ENCODE measurements at places on chromosomes 6 and 20. TPM values are rescaled to one million over a fixed set of nuclear protein-coding genes. Genes with fewer than 3 reads are reported as not detected.

GRCh38 chr6:113147544-113147943 is 709.6 kb upstream of the MARCKS start:
- DNase-seq: no peak

DNA sequence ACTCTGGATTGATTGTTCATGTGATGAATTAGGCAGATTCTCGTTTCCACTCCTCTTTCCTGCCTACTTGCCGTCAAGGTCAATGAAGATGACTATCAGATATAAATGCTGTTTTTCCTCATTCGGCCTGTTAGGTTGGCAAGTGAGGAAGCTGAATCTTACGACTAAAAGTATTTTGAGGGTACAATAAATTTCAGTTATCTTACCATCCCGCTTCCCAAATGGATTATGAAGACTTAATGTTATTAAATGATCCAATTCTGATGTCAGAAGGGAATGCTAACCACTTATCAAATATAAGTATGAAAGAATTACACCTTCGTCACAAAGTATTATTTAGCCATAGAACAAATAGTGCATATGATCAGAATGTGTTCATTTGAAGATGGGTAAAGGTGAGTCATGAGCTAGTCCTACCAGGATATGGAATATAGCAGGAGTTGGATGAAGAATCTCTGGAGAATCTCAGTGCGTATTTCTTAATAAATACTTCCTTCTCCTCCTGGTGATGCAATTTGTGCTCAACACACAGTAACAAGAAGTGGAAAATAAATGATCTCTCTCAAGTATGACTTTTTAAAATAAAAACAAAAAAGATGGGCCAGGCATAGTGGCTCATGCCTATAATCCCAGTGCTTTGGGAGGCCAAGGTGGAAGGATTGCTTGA is 4.6 kb downstream of the GPLD1 start:
- no peak for DNase-seq

DNA sequence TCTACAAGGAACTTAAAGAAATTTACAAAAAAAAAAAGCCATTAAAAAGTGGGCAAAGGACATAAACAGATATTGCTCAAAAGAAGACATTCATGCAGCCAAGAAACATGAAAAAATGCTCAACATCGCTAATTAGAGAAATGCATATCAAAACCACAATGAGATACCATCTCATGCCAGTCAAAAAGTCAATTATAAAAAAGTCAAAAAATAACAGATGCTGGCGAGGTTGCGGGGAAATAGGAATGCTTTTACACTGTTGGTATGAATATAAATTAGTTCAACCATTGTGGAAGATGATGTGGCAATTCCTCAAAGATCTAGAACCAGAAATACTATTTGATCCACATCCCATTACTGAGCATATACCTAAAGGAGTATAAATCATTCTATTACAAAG is 411.9 kb upstream of the MARCKS start:
- no peak for DNase-seq

GRCh38 chr6:149055195-149055899 is 262.2 kb upstream of the TAB2 start:
- no peak for DNase-seq

GRCh38 chr20:53658973-53659372 is 65.3 kb upstream of the ZNF217 start:
- no peak for DNase-seq

TMEM244 gene
- total RNA-seq: not detected

GRCh38 chr6:13678255-13678983 is 33.2 kb downstream of the RANBP9 start:
- no peak for DNase-seq

DNA sequence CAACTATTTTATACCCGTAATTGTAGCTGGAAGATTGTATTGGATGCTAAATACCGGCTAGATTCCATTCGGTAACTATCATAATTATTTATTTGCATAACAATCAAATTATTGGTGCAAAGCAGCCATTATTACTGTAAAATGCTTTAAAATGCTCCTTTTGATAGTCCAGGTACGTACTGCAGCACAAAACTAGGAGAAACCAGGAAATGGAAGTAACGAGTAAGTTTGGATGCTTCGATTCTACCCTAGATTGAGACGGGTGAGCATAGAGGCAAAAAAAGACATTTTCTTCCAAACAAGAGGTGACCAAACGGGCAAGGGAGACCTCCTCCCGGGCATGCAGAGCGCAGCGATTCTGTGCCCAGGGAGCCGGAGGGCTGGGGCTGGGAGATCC is 469 bp upstream of the XRN2 start:
- DNase-seq: no peak

DNA sequence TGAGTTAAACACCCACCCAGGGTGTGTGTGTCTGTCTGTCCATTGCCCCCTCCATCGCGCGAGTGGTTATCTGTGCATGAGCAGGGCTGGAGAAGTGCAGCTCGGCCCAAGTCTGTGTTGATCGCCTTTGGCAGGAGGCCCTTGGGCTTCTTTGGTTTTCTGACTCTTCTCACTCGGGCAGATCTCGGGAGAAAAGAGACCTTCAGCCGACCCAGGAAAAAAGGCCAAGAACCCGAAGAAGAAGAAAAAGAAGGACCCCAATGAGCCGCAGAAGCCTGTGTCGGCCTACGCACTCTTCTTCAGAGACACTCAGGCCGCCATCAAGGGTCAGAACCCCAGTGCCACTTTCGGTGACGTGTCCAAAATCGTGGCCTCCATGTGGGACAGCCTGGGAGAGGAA is 132.9 kb downstream of the JPH2 start:
- DNase-seq: no peak

DNA sequence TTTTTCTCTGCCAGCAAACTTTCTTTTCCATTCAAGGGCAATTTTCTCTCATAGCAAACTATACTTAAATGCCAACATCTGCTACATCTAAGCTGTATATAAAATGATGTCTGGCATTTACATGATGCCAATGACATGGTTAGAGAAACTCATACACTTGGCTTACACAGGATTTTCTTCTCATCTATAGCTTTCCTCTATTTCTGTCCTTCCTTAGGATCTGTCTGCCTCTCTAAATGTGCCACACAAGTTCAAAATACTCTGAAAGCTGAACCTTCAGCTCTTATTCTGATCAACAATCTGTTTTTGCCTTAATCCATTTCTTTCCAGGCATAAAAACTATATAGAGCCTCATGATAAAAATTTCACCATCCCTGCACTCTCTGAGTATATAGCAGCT is 290.9 kb upstream of the RNF217 start:
- no peak for DNase-seq

GRCh38 chr20:60046436-60046835 is 88.2 kb downstream of the CDH26 start:
- no peak for DNase-seq

GRCh38 chr6:144392536-144392935 is 107.4 kb downstream of the UTRN start:
- DNase-seq: no peak

ENPP5 gene
- 0.68 TPM for total RNA-seq

- no peak for DNase-seq
Observed at GRCh38 chr6:156848123-156848522, 70.9 kb downstream of the ARID1B start.

STMND1 gene
- not detected for total RNA-seq

DNA sequence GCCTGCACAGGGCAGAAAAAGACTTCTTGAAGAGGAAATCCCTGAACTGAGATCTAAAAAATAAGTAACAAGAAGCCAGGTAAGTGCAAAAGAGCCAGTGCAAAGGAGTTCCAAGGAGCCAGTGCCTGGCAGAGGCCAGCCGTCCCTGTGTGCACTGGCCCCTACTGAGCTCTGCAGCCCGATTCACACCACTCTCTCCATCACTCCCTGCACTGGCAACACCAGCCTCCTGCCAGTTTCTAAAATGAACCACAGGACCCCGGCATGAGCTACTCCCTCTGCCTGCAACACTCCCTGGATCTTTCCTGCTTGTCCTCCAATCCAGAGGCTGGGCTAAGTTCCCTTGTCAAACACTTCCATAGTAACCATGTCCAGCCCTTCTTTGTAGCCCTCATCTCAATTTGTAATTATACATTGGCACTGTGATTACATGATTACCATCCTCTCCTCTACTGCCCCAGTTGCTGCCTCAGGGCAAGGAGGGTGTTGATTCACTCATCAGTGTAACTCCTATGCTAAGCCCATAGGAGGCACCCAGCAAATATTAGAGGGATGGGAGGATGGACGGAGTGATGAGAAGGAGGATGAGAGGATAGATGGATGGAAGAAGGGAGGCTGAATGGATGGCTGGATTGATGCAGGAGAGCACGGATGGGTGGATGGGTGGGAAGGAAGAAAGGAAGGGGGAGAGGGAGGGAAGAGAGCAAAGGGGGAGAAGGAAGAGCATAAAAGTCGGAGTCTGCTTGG is 49.3 kb downstream of the SIRPA start:
- no peak for DNase-seq

DNA sequence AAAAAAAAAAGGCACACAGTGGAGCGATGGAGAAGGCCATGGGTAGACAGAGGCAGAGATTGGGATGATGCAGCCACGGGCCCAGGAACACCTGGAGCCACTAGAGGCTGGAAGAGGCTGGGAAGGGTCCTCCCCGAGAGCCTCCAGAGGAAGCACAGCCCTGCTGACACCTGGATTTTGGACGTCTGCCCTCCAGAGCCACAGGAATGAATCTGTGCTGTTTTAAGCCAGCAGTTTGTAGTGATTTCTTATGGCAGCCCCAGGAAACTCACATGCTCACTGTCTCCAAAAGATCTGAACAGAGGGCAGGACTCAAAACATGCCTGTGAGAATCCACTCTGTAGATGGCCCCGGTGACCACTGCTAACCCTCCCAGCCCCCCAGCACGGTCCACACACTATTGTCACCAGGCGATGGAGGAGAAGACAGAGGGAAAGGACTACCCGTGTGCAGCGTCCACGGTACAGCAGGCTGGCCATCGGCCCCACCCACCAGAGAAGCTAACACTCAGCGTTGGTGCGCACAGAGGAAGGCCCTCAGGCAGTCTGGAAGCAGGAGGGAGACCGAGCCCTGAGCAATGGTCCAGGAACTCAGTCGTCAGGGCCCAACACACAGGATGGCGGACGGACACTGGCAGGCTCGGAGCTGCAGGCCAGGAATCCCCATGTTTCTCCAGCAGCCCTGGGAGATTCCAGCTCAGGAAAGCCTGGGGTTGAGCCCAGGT is 99.7 kb downstream of the BMP7 start:
- DNase-seq: no peak

GRCh38 chr6:87702589-87702945 is 534 bp upstream of the AKIRIN2 start:
- DNase-seq: no peak

- DNase-seq: no peak
Observed at GRCh38 chr6:128097009-128097408, 196.2 kb upstream of the THEMIS start.

DNA sequence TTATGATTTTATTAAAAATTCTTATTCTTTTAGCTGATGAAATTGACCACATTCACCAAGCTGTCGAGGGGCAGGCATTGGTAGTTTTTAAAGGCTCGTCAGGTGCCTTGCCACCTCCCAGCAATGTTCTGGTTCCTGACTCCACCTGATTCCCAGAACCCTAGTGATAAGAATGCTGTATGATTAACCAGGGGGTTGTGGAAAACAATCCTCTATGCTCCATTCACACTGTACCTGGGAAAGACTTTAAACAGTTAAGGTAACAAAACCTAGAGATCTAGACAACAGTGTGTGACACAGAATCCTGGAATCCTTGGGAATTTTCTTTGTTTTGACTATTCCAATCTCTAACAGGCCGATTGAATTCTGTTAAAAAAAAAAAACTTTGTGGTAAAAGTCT is 165.7 kb upstream of the OLIG3 start:
- no peak for DNase-seq

- DNase-seq: no peak
Observed at GRCh38 chr20:20037960-20038359, 14.3 kb downstream of the CRNKL1 start.

PIGU gene
- 54.9 TPM for total RNA-seq

- DNase-seq: no peak
Observed at GRCh38 chr20:44494266-44494665, 18.6 kb downstream of the TTPAL start.

LYRM2 gene
- total RNA-seq: 53.0 TPM

BLTP3A gene
- 19.9 TPM for total RNA-seq

DNA sequence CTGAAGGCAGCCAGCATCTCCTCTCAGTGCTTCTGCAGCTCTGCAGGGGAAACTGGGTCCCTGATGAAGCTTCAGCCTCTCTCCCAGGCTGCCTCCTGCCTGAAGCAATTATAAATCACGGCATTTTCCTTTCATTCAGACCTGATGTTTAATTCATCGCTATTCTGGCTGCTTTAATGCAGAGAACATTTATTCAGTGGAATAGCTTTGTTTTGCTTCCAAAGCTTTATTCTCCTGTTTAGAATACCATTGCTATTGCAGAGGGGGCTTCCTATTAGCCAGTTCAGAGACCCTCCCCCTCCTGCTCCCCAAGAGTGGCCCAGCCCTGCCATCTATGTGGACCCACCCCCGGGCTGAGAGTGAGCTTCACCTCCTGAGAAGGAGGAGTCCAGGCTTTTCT is 255.6 kb downstream of the LRFN2 start:
- DNase-seq: no peak

PGBD1 gene
- 13.6 TPM for total RNA-seq

DNA sequence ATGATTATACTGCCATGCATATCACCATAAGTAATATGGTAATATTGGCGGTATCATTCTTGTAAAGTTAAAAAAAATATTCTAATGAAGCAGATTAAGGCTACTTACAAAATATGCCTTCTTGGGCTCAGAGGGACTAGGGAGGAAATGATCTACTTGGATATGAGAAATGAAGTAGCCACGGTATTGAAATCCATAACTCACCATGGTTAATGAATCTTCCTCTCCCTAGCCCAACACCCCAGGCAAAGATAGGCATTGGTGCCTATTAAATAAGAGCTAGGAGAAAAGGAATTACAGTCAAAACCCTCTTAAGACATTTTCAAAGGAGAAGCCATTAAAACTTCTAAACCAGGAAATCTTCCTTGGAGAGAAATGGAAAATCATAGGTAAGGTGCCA is 280.5 kb downstream of the TFAP2B start:
- no peak for DNase-seq

DNA sequence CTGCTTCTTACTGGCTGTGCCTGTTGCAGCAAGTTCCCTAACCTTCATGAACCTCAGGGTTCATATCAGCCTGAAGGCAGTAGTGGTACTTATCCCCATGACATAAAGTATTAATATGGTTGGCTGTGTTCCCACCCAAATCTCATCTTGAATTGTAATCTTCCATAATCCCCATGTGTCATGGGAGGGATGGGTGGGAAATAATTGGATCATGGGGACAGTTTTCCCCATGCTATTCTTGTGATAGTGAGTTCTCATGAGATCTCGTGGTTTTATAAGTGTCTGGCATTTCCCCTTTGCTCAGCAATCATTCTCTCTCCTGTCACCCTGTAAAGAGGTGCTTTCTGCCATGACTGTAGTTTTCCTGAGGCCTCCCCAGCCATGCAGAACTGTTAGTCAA is 61.8 kb downstream of the FAM229B start:
- DNase-seq: no peak

ARG1 gene
- not detected for total RNA-seq

GRCh38 chr6:146962329-146962728 is 241.9 kb upstream of the STXBP5 start:
- DNase-seq: no peak

- DNase-seq: no peak
Observed at GRCh38 chr20:46302106-46302505, 6.2 kb downstream of the CDH22 start.

Data from neural crest cell (in vitro differentiated cells).